ENCODE measurements at places on chromosomes 2 and 18. TPM values are rescaled to one million over a fixed set of nuclear protein-coding genes. Genes with fewer than 3 reads are reported as not detected.
A peak's percentile ranks its signal among the peaks of the same experiment; 100 is the strongest.

DNA sequence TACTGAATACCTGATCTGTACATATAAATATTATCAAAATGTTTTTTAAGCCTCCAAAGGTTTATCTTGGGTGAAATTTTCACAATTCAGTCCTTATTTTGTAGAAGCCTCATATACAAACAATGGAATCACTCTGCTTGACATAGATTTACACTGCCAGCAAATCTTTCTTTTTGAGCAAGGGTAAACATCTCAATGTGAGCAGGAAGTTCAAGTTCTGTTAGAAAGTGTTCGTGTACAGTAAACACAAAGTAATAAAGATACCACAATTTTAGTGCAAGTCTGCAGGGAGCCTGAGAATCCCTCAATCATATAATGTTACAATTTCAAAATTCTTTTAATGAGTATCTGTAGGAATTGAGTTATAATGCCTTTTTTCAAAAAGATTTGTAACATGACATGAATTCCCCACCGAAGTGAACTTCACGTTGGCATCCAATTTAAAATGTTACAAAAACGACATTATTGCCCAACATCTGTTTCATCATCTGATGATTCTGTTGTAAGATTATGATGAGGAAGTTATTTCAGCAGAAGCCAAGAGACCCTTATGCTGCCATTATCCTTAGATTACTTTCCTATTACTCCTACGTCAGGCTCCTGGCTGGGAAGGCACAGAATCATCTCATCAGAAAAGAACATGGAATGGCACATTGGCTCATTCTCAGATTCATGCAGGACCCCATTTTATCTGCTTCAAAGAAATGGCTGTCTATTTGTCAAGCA is 283.9 kb upstream of the ACVR2A start:
- no peak for DNase-seq

DBI gene
- total RNA-seq: 338 TPM

- no peak for DNase-seq
These were observed 273.3 kb upstream of the TCF4 start for GRCh38 chr18:55861266-55861665.

DNA sequence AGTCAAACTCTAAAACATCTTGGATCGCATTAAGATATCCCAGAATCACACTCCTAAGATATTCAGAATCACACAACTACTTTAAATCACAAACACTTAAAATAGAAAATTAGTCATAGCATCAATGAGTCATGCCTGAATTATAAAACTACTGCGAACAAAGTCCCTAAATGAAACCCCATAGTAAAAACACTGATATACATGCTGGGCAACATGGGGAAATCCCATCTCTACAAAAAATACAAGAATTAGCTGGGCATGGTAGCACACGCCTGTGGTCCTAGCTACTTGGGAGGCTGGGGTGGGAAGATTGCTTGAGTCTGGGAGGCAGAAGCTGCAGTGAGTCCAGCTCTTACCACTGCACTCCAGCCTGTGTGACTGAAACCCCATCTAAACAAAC is 101.7 kb downstream of the COBLL1 start:
- DNase-seq: no peak

CD28 gene
- 44.6 TPM for total RNA-seq

DNA sequence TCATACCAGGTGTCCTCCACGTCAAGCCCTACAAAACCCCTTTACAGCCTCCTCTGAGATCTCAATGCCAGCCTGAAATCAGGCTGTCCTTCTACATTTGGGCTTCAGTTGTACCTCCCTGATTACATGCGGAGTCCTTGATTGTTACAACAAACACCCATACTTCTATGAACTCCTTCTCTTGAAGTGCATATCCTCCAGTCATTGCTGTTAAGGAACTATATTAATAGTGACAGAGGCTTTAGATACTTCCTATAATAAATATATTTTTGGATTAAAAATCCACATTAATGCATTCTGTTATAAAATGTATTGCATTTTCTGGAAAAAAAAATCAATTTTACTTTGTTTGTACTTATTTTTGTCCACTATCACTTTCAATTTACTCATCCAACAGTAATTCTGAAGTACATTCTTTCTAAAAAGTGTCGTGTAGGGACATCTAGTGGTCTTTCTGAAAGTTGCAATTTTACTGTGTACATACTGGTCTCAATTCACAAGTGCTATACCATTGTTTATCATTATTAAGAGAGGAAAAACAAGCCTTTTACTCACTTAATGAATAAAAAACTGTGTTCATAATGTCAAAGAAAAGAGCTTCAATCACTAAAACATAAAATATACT is 316.4 kb downstream of the DSEL start:
- DNase-seq: peak; percentile 16

DNA sequence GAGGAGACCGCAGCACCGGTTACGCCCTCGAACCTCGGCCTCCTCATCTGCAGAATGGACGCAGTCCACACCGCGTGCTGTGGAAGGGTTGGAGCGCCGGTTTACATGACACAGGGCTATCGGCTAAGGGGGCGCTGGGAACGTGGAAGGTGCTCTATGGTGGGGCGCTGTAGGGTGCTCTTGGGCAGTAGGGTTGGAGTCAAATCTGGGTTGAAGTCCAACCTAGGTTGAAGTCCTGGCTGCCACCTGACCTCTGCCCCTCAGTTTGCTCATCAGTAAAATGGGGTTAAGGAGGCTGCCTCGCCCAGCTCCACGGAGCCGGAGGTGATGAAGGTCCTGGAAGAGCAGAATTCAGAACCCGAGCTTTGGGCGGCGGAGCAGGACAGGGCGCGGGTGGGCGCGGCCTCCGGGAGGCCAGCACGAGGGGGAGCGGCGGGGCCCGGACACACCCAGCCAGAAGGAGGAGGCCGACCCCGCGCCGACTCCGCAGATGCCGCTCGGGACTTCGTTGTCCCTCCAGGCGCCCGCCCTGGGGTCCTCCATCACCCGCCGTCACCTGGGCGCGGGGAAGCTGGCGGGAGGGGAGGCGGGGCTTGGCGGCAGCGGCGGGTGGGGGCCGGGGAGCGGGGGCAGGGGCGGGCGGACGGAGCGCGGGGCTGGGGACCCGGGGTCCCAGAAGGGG is 558 bp upstream of the GAREM2 start:
- no peak for DNase-seq

GRCh38 chr2:61368687-61369665 is 101.9 kb downstream of the USP34 start:
- no peak for DNase-seq

TMEM247 gene
- total RNA-seq: not detected

DNA sequence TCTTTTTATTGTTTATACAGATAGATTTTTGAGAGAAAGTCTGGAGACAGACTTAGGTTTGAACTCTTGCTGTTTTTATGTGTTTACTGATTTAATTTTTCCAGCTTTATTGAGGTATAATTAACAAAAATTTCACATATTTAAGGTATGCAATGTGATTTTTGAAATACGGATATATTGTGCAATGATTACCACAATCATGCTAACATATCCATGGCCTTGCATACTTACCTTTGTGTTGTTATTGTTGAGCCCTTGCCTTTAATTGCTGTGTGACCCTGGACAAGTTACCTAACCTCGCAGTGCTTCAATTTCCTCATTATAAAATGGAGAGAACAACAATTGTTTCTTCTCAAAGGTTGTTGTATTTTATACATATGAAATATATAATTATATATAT is 13.9 kb upstream of the RBMS1 start:
- DNase-seq: no peak

DNA sequence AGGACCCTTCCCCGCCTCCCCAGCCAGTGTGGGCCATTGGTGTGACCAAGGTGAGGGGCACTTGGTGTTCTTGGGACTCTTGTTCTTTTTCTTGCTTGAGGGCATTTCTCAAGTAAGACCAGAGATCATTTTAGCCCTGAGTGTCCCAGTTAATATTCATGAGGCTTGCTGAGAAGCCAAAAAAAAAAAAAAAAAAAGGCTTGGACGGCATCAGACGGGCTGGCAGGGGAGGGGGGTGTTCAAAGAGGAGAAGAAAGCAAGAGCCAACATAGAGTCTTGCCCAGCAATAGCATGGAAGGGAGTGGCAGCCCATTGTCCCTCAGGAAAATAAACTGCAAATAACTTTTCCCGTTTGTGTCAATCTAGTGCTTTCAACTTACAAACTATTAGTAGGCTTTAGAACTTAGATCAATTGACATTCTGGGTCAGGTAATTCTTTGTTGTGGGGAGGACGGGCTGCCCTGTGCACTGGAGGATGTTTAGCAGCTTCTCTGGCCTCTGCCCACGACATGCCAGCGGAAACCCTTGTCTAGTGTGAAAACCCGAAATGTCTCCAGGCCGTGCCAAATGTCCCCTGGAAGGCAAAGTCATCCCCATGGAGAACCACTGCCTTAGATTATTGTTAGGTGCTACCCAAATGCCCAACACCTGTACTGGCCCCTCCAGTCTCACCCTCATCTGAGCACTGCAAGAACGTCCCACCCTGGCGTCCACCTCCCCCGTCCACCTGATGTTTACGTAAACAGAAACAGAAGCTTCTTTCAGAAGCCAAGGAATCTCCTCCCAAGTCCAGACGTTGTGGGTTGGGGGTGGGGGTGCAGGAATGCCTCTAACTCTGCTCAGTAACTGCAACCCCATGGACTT is 163.4 kb downstream of the BCL2 start:
- no peak for DNase-seq

DNA sequence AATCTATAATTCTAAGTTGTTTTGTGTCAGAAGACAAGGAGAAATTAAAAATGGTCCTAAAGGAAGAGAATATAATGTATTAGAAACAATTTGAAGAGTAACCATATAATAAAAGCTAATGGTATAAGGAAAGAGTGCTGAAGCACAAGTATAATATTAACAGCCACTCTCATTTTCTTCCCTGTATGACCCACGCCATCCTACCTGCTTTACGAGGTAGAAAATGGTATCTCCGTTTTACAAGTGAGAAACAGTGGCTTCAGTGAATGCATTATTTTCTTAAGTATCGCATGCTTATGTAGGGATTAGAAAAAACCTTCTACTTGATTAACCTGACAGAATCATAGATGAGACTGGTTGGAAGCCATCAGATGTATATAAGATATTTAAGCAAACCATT is 266.2 kb downstream of the CCDC102B start:
- DNase-seq: no peak

DNA sequence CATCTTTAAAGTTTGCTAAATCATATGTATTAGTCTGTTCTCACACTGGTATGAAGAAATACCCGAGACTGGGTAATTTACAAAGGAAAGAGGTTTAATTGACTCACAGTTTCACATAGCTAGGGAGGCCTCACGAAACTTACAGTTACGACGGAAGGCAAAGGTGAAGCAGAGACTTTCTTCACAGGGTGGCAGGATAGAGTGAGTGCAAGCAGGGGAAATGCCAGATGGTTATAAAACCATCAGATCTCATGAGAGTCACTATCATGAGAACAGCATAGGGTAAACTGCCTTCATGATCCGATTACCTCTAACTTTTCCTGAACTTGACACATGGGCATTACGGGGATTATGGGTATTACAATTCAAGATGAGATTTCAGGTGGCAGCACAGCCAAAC is 1075.2 kb upstream of the NRXN1 start:
- no peak for DNase-seq

DNA sequence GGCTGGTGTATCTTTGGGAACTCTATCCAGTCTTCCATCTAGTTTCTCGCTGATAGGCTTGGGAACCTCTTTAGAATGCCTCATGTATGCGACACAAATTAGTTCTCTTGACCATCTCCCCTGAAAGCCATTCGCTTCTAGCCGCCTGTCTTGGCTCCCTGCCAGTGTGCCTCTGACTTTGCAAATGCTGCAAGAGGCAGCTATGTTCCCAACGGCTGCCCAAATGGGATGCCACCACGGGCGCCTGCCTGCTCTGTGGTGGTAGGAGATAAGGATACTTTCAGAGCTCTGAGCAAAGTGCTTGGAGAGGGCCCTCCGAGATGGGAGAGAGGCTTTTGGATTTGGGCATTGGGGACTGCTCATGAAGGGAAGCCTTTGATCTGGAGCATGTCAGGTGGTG is 77.7 kb upstream of the IGFBP5 start:
- DNase-seq: no peak

CARF gene
- total RNA-seq: 21.4 TPM

DNA sequence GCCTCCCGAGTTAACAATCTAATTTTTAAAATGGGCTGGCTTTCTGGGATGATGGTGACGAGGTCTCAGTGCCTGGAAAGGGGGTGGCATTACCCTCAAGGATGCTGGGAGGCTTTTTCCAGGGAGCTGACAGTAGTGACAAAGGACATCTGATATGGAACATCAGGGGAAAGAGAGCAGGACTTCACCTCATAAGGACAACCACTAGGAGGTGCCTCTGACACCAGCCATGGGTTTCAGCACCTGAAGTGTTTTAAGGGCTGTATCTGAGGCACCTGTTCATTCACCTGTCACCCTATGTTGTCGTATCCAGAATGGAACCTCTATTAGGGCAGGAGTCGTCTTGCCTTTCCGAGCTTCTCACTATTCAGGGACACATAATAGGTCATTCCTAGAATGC is 10.8 kb downstream of the IL36B start:
- peak; percentile 1 for DNase-seq

DNA sequence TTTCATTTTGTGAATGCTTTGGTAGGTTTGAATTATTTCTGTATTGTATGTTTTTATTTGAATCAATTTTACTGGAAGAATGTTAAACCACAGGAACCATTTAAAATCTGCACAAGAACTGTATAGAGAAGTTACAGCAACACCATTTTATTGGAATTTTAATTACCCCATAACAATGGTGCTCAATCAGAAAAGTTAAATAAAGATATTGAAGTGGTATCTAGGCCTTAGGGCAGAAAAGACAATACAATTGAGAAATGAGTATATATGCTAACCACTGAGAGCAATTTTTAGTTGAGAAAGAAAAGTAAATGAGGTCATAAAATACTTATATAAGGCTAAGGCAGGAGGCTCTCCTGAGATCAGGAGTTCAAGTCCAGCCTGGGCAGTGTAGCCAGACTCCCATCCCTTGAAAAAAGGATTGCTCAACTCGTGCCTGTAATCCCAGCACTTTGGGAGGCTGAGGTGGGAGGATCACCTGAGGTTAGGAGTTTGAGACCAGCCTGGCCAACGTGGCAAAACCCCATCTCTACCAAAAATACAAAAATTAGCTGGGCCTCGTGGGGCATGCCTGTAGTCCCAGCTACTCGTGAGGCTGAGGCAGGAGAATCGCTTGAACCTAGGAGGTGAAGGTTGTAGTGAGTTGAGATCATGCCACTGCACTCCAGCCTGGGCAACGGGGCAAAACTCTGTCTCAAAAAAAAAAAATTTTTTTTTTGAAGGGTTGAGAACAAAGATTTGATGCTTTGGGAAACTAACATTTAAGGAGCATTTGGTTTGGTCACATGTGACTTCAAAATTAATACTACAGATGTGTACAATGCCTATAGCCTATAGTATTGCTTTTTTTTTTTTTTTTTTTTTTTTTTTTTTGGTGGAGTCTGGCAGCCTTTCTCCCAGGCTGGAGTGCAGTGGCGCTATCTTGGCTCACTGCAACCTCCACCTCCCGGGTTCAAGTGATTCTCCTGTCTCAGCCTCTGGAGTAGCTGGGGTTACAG is 212.9 kb upstream of the STON1 start:
- no peak for DNase-seq

APLF gene
- total RNA-seq: 6.8 TPM

GRCh38 chr2:235780401-235780800 is 286.6 kb downstream of the AGAP1 start:
- DNase-seq: no peak

MAPRE2 gene
- 34.0 TPM for total RNA-seq

GRCh38 chr18:73421010-73421409 is 553.2 kb upstream of the NETO1 start:
- no peak for DNase-seq

MBD1 gene
- total RNA-seq: 44.1 TPM

- no peak for DNase-seq
These were observed 82.3 kb downstream of the PTH2R start for GRCh38 chr2:208488686-208489564.

ACTR1B gene
- 69.7 TPM for total RNA-seq

- no peak for DNase-seq
These were observed 556.7 kb upstream of the ACVR2A start for GRCh38 chr2:147288131-147288530.

GRCh38 chr18:35730691-35731370 is 149.3 kb downstream of the GALNT1 start:
- DNase-seq: no peak

Measured in OCI-LY7 (cell line).